Suppressor macrophage (primary cell): ENCODE measurements at places on chromosomes 1 and 21.

- DNase-seq = peak; percentile 56
Observed at GRCh38 chr21:36747815-36748383, 49.0 kb downstream of the SIM2 start.

DNA sequence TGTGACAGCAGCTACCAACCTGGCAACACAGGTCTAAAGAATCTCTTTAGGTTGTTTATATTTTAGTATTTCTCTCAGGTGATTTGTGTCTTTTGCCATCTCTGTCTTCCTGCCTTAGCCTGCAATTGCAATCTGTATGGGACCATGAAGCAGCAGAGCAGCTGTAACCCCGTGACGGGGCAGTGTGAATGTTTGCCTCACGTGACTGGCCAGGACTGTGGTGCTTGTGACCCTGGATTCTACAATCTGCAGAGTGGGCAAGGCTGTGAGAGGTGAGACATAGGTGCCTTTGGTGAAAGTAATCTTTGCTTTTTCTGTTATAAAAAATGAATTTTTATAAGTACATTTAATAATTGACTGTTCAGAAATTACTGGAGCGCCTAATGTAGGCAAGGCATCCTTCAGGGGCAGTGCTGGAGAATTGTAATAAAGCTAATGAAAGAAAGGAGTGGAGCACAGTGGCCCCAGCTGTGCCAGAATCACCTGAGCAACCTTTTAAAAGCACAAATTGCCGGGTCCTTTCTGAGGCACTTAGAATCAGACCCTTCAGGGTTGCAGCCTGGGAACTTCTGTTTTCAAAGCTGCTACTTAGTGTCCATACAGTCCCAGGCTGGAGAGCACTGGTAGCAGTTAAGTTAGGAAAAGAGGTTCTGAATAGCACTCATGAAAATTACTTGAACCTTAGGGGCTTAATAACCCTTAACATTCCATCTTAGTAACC lies 60.6 kb upstream of the LAMC2 start:
- no peak for DNase-seq

DNA sequence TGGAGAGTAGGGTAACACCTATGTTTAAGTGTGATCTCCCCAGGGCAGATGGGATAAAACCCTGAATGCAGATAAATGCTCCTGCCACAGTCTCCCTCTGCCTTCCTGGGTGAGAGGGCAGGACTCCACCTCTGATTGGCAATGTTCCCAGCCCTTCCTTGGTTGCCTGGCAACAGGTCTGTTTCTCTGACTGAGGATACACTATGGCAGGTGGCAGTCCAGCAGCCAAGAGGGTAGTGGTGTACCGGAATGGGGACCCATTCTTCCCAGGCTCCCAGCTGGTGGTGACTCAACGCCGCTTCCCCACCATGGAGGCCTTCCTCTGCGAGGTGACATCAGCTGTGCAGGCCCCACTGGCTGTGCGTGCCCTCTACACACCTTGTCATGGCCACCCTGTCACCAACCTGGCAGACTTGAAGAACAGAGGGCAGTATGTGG lies at the start of gene DCDC2B:
Gene DCDC2B, plus strand, starts transcription at position 199 of the 438 bp plus-strand sequence. Its CDS starts 5 bp downstream, at position 204.
- DNase-seq = no peak

DNA sequence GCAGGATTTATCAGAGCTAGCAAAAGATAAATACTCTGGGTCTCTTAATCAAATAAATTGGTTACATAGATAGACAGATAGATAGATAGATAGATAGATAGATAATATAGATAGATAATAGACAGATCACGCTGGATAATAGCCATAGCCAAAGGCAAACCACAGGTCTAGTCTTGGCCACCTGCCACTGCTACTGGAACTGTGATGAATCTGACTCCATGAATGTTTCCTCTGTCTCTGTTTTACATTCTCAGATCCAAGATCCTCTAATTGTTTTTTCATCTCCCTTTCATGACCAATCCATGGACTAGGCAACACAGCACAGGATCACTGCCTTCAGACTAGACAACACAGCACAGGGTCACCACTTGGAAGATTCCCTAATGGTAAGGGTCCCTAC lies 444.7 kb upstream of the NFIA start:
- DNase-seq = no peak

GRCh38 chr1:243710467-243710866 lies 139.6 kb downstream of the AKT3 start:
- no peak for DNase-seq

GRCh38 chr1:34427170-34427569 lies 250.5 kb downstream of the C1orf94 start:
- no peak for DNase-seq

GRCh38 chr1:94280541-94280940 lies 43.2 kb upstream of the ARHGAP29 start:
- no peak for DNase-seq

GRCh38 chr1:215530401-215530984 lies 36.6 kb upstream of the KCTD3 start:
- DNase-seq = no peak

DNA sequence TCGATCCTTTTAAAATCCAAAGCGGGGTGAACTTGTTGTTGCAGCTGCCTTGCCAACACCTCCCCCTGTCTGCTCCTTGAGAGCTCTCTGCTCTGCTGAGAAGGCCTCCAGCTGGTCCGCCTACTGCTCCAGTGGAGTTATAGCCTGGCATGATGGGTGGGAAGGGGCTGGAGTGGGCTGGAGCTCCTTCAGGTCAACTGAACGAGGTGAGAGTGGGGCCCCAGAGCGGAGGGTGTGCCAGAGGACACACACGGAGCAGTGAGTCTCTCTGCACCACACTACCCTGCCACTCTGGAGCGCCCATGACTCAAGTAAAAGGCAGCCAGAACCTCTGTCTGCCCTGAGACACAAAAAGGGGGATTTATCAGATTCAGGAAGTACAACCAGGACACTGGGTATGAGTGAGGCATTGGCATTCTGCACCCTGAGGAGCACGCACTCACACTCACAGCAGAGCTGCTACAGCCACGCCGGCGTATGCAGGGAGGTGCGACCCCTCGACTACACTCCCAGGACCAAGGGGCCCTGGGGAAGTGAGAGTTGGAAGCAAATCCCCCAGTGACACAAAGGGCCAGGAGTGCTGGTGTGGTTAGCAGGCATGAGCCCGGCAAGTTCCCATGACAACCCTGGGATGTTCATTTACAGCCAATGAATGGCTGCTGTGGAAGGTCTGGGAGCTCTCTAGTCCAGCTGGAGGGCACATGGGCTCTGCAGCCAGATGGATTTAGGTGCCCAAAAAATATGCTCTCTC lies 28.0 kb upstream of the EVA1B start:
- DNase-seq = peak; percentile 69

- DNase-seq = peak; percentile 16
Observed at GRCh38 chr1:92832537-92833114, 786 bp downstream of the RPL5 start.

GRCh38 chr1:23960291-23961020 lies 828 bp downstream of the PNRC2 start:
- peak; percentile 21 for DNase-seq

DNA sequence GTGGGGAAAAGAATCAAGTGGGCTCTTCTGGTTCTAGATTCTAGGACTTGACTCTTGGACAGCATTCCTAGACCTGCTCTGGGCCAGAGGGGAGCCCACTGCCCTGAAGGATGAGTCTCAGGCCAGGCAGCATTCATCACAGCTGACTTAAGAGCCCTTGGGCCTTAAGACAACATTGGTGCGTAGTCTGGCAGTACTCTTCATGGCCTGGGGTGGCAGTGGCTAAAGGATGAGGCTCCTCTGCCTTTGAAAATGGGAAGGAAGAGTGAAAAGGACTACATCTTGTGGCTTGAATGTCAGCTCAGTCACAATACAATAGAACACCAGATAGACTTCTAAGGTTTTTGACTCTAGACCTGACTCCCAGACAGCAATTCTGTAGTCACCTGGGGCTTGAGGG lies 1415.1 kb upstream of the PRMT6 start:
- DNase-seq = no peak

GRCh38 chr1:40743452-40743851 lies 40.1 kb upstream of the KCNQ4 start:
- DNase-seq = no peak

- DNase-seq = no peak
Observed at GRCh38 chr1:44507490-44508396, 102.7 kb downstream of the RNF220 start.

DNA sequence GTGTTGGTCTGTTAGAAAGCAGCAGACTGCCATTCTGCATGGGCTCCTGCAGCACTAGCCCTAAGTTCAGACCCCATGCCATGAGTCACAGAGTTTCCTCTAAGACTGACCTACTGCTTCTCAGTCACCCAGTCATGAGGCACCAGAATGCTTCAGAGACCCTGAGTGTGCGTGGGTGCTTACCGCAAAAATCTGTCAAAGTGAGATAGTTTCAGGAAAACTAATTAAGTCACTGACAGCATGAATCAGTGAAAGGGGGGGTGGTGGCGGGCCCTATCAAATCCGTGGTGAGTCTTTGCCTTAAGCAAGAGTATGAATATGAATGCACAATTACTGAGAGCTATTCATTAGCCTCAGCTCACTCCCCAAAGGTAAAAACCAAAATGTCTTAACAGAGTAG lies 98.1 kb downstream of the KCTD3 start:
- no peak for DNase-seq
